ENCODE measurements at places on chromosomes 3 and 15. TPM values are rescaled to one million over a fixed set of nuclear protein-coding genes. Genes with fewer than 3 reads are reported as not detected.
A peak's percentile ranks its signal among the peaks of the same experiment; 100 is the strongest.

GRCh38 chr3:156579427-156579851 lies 24.5 kb upstream of the SSR3 start:
- no peak for DNase-seq

PLA2G4D gene
- not detected for total RNA-seq

- DNase-seq: no peak
These were observed 24.3 kb downstream of the SUSD5 start for GRCh38 chr3:33194303-33194702.

ANKRD63 gene
- not detected for total RNA-seq

DNA sequence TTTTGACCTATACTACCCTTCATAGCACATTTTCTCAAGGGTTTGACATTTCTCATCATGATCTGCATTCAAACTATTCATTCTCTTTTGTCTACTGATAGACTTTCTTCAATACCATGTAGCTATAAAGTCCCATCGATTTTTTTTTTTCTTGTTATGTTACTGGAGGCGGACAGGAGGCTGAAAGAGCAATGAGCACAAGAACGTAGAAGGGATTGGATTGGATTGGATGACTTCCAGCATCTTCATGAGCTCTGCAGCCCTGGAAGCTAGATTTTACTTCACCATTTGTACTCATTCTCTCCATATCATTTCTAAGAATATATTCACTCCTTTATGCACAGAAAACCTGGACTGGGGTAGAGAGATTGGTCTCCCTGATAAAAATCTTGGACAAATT lies 43.2 kb downstream of the DUT start:
- no peak for DNase-seq

DNA sequence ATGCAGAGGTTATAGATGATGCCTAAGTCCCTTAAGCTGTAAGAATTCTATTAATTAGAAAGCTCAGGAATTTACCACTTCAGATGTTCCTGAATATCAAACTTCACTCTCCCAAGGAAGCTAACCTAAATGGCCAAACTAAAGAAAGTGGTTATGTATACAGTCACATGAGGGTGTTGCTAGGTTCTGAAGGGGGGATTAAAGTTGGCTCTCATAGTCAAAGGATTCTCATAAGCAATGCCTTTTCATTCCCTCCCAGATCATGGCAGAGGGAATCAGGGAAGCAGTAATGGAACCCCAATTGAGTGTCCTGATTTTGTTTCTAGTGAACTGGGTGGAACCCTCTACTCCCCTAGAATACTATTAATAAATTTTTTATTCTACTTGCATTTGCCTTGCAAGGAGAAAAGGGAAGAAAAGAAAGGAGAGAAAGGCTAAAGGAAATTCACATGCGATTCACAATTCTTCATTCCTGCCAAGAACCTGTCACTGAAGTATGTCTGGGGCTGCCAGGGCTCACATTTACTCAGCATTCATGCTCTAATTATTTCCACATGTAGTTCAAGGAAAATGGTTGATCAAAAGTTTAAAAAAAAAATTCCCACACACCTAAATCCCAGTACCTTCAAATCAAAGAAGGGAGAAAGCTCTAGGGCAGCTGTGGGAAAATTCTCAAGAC lies 25.1 kb downstream of the FSTL1 start:
- DNase-seq: no peak

- no peak for DNase-seq
These were observed 35.9 kb upstream of the PTPN23 start for GRCh38 chr3:47344971-47345370.

TAMM41 gene
- 25.6 TPM for total RNA-seq

DNA sequence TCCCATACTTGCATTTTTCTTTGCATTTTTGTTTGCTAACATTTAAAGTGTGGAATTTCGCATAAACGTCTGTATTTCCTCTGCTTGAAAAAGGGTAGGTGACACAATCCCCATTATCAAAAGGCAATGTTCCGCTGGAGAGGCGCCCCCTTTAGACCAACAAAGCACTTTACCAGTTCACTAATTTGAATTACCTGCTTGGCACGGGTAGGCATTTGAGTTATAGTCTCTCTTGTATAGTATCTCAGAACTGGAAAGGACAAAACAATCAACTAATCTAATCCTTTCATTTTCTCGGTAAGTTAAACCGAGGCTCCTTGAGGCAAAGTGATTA lies 775 bp upstream of the CCDC39 start:
- DNase-seq: peak; percentile 46

DNA sequence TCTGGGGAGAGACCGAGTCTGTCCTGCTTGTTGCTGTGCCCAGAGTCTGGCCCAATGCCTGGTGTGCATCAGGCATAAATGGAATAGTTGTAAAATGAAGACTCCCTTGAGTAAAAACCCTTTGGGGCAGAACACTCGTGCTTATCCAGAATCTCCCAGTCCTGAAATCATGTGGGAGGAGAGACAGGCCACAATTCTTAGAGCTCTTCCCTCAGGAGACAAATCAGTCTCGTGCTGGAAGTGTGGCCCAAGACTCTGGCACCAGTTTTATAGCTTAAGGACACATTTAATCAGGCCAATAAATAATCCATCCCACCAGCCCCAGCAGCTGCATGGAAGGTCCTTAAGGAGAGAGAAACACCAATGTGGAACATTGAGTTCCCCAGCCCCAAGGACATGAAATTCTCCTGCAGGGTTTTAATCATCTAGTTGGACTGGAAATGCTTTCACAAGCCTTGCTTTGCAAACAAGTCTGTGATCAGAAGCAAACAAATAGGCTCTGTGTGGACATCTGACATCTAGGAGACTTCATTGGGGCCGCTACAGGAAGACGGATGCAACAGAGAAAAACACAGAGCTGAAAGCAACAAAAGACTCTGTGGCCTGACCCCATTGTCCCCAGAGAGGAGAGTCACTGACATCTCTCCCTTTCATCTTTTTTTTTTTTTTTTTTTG lies 70.4 kb downstream of the LSM3 start:
- DNase-seq: no peak

TEX55 gene
- not detected for total RNA-seq

DNA sequence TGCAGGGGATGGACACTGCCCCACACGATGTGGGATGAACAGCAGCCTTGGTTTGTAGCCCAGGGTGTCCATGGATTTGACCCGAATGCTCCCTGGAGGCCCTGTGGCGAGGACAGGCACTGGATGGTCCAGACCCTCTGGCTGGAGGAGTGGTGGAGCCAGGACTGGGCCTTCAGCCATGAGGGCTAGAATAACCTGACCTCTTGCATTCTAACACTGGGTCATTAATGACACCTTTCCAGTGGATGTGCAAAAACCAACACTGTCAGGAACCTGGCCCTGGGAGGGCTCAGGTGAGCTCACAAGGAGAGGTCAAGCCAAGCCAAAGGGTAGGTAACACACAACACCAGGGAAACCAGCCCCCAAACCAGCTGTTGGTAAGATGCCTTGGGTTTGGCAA lies 51.4 kb downstream of the OXNAD1 start:
- DNase-seq: no peak

CERS3 gene
- total RNA-seq: 0.19 TPM

- no peak for DNase-seq
These were observed 425.3 kb downstream of the RBMS3 start for GRCh38 chr3:29705906-29706844.

GRCh38 chr3:81530180-81530939 lies 231.1 kb downstream of the GBE1 start:
- DNase-seq: no peak

PATL2 gene
- total RNA-seq: 16.5 TPM

DNA sequence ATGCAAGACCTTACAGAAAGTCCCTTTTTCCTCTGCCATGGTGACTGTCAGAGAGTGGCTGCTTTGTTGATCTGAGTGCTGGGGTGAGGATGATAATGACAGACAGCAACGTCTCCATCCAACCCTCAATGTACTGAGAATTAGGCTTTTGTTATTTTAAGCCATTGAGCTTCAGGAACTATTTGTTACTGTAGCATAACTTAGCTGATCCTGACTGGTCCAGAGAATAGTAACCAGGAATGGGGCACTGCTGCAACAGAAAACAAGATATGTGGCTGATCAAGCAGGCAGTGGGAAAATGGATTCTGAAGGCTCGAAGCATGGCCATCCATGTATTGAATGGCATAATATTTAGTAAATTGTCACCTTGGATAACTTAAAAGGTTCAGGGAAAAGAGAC lies 5.2 kb upstream of the KLF13 start:
- DNase-seq: no peak

DNA sequence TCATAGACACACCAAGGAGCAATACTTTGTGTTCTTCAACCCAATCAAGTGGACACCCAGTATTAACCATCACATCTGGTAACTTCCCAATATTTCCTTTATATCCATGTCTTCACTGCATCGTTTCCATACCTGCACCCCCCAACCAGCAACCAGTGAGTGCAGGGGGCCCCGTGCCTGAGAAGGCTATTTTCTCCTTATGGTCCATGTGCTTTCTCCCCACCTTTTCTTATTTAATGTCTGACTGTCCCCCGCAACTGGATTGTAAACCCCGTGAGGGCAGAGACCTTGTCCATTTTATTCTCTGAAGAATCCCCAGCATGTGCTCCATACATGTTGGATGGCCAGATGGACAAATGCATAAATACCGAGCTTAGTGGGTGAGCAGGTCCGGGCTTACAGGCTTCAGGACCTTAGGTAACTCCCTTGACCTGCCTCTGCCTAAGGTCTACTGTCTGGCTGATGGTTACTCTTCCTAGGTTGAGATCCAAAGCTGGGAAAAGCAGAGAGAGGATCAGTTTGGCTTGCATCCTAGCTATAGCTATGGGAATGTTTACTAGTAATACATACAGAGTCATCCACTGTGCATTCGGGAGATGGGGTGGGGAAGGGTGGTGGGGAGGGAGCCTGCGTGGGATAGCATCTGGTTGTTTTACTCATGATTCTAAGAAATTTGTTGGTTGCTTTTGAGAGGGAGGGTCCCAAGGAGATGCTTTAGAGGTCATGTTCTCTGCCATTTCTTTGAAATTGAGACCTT lies 41.5 kb downstream of the PXYLP1 start:
- no peak for DNase-seq

CPLX3 gene
- not detected for total RNA-seq

GRCh38 chr3:48546203-48546829 lies 10.3 kb downstream of the PFKFB4 start:
- no peak for DNase-seq

DNA sequence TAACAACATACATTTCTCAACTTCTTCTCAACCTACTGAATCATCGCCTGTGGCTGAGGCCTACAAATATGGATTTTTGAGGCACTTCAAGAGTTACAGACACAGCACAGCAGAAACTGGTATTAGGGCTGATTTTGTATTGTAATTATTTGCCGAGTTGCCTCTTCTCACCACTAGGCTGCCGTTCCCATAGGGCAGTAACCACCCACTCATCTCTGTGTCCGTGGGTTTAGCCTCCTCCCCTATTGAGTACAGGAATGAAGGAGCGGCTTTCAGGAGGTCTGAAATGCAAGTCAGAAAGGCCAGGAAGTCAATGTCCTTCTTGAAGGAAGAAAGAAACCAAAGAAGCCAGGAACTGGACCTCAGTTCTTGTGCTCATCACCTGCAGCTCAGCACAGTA lies 220.8 kb downstream of the MTHFS start:
- DNase-seq: no peak
